ENCODE measurements at places on chromosomes 12 and 14.

GRCh38 chr12:105077435-105077834 is 6.8 kb downstream of the ALDH1L2 start:
- no peak for DNase-seq

DNA sequence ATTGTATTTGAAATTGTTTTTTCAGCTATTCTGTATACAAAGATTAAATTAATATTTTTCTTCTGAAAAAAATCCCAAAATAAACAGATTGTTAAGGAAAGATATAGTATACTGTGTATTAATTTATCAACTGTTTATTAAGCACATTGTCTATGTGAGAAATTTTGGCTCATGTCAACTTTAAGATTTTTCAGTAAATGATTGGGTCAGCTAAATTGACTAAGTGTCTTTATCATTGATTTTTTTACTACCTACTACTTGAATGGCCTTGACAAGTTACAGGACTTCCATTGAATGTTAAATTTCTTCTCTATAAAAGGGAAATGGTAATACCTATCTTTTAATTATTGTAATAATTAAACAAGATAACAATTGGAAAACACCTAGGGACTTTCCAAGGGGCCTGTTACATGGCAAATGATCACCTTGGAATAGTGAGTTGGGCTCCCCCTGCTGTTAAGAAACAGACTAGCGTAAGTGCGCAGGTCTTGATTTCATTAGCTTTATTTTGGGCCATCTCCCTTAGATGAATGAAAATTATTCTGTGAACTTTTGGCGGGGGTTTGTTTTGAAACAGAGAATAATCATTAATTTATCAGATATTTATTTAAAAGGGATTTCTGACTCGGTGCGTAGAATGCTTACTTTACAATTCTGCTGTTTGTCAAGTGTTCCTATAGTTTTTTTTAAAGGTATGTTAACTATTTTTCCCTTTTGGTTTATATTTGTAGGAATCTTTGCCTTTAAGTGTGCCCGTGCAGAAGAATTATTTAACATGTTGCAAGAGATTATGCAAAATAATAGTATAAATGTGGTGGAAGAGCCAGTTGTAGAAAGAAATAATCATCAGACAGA is 14.5 kb upstream of the CCT2 start:
- DNase-seq: peak; percentile 63

GRCh38 chr14:70624972-70625371 is 16.7 kb upstream of the TTC9 start:
- DNase-seq: no peak

GRCh38 chr12:13834241-13834640 is 147.2 kb downstream of the GRIN2B start:
- DNase-seq: no peak

DNA sequence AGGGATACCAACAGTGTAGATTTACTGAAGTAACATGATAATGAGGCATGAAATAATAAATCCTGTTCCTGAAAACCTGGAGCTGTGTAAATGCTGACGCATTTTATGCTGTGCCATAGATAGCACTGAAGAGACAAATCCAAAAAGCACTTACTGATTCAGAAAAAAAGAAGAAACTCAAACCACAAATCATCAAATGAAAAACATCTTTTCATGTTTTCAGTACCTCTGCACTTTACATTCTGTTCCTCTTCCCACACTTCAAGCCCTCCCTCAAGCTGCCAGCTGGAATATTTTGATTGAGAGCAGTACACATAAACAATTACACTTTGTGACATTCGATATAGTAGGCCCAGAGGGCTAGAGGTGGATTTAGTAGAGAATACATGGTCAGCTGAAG is 362.3 kb downstream of the NAV3 start:
- DNase-seq: no peak

DNA sequence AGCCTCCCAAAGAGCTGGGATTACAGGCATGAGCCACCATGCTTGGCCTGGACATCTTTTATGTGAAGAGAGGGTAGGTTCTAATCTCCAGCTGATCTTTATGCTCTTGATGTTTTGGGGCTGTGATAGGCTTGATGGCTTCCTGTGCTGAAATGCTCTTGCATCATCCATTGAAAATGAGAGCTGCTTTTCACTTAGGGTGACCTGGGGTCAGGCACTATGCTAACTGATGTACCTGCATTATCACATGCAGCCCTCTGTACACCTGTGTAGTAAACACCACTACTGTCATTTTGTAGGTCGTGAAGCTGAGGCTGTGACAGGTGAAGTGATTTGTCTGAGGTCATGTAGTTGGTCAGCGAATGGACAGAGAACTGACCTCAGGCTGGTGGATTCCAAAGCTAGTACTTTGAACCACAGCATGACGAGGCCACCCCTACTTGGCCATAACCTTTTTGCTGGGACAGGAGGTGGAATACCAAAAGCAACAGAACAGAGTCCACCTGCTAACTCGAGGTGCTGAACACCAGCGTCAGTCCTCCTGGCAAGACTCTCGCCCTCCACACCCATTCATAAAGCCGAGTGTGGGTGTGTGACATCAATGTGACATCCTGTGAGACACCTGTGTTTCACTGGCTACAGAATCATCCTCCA is 69.1 kb downstream of the C12orf75 start:
- no peak for DNase-seq

GRCh38 chr14:69328765-69329164 is 68.8 kb downstream of the GALNT16 start:
- no peak for DNase-seq

GRCh38 chr14:65261425-65261920 is 151.1 kb upstream of the FUT8 start:
- no peak for DNase-seq

DNA sequence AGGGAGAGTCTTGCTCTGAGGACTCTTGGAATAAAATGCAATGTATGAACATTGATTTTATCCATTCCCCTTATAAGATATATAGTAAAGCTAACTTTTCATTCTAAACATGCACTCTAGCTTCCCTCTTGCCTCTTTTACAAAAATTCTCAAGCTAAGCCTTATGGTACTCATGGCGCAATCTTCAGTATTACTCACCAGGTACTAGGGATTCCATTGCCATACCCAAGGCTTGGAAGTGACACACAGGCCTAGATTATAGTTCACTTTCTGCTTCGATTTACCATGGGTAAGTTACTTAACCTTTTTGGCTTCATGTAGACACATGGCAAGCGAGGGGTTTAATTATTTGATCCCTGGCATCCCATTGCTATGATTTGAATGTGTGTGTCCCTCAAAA is 331.5 kb downstream of the LRIG3 start:
- no peak for DNase-seq

DNA sequence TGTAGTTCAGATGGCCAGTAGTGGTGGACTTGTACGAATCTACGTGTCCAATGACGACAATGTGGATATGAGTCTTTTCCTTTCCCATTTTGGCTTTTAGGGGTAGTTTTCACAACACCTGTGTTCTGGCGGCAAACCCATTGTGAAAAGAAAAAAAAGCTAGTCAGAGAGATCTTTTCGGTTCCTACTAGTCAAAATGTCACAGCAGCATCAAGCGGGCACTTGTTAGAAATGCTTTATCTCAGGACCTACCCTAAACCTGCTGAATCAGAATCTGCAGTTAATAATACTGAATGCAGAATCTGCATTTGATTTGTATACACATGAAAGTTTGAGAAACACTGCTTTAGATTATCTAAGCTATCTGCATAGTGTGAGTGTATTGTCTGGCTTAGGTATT is 18.3 kb downstream of the AEBP2 start:
- DNase-seq: no peak

GRCh38 chr12:79597910-79598309 is 92.9 kb downstream of the PAWR start:
- DNase-seq: no peak

- no peak for DNase-seq
Observed at GRCh38 chr14:30648471-30648870, 26.4 kb downstream of the SCFD1 start.

DNA sequence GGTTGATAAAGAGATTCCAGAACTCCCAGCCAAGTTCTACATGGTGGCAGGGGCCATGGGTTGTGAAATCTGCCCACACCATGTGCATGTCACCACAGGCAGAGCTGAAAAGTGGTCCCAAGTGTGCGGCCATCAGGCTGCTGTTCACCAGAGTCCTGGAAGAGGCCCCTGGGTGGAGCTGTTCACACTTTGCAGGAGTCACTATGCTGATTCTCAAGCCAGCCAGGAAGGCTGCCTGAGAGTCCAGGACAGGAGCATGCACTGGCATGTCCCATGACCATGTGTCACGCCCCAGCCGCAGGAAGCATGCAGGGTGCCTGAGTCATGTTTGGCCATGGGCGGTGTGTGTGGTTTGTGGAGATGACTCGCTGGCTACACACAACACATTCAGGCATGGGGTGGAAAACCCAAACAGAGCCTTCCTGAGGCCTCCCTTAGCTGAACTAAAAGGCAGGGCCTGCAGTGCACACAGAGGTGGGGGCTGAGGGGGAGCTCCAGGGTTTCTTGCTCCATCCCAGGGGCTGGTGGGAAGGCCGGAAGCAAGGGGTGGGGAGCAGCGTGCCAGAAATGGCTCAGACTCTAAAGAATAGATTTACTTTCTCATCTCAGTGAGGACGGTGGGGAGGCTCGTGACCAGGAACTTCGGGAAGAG is 19.4 kb downstream of the ABCB9 start:
- DNase-seq: no peak

DNA sequence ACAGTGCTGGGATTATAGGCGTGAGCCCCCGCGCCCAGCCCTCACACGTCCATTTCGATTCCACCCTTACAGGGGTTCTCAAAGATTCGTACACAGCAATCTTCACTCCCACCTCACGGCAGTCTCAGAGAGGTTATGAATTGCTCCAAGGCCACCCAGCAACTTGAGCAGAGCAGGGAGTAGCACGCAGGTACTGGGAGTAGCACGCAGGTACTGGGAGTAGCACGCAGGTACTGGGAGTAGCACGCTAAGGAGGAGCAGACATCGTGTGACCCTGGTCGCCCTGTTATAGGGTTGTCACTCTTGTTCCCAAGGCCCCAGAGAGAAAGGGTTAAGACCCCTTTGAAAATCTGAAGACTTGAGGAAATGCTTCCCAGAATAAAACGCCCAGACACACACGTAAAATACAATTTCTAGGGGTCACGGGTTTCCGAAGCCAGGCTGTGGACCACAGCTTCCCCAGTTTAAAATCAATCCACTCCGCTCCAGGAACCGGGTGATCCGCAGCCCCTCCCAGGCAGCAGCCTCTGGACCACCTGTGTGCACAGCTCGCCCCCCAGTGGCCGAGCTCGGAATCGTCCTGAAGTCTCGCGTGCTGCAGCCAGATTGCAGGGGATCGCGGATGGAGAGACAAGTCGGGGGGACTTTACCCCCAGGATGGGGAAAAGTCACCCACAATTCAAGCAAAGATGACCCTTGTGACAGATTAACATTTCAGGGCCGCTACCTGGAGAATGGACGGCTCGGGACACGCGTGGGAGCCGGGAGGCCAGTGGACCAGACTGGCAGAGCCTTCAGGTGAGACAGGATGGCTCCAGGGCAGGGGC is 92.0 kb downstream of the SCARB1 start:
- DNase-seq: peak; percentile 91

DNA sequence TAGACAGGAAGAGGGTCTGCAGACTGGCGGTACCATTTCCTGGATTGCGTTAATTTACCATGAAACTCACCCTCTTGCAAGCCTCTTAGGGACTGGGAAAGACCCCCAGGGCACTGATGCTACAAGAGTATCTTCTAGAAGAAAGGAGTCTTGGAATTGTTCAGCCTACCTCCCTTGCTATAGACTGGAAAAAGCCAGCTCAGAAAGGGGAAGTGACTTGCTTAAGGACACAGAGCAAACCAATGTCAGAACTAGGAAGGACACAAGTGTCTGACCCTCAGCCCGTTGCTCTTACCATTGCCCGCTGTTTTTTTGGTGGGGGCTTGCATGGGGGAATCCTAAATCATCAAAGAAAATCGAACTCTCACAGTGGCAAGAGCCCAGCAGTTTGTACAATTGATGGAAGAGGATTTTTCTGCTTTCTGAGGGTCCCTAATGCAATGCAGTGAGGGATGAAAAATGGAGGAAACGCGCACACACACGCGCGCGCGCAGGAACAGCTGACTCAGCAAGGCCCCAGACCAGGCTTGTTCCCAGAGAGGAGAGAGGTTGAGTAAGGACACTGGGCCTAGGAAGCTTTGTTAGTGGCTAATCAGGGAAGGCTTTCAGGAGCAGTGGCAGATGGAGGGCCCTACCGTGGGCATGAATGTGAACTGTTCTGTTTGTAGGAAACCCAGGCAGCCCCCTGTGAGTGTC is 50.9 kb downstream of the RIN3 start:
- DNase-seq: no peak

GRCh38 chr14:96962337-96962736 is 165.2 kb downstream of the VRK1 start:
- DNase-seq: no peak

- DNase-seq: no peak
Observed at GRCh38 chr12:27060740-27061139, 21.6 kb downstream of the C12orf71 start.

- no peak for DNase-seq
Observed at GRCh38 chr12:128763395-128763794, 60.4 kb downstream of the SLC15A4 start.

- DNase-seq: no peak
Observed at GRCh38 chr12:74539765-74540526, 2.3 kb downstream of the ATXN7L3B start.

DNA sequence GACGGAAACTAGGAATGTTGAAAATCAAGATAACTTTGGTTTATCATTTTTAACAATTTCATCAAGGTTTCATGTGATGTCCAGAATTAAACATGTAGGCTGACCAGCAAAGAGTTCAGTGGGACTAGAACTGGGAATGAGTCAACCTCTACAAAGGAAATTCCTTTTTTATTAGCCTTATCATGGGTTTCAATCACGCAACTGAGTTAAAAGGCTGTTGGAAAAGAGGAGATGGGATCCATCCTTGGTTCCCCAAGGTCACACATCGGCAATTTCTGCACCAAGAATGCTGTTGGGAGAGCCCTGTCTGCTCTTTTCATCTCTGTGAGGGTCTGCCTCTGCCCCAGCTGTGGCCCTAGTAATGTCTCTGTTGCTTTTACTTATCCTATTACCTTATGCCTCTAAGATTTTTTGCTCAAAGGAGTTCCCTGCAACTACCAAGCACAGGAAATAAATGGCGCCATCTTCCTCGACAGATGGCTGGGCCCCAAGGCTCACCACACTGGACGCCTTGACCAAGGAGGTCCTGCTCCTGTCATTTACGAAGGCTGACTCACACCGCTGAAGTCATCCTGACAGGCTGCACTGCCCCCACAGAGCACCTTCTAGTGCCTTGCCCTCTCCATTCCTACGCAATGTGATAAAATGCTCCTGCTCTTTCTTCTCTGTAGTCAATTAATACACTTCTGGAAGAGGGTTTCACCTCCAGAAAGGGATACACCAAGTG is 367.4 kb downstream of the GXYLT1 start:
- DNase-seq: no peak
